ENCODE measurements at places on chromosomes 16 and 17.

- no peak for DNase-seq
These were observed 144.7 kb upstream of the TBX2 start for GRCh38 chr17:61254904-61255303.

DNA sequence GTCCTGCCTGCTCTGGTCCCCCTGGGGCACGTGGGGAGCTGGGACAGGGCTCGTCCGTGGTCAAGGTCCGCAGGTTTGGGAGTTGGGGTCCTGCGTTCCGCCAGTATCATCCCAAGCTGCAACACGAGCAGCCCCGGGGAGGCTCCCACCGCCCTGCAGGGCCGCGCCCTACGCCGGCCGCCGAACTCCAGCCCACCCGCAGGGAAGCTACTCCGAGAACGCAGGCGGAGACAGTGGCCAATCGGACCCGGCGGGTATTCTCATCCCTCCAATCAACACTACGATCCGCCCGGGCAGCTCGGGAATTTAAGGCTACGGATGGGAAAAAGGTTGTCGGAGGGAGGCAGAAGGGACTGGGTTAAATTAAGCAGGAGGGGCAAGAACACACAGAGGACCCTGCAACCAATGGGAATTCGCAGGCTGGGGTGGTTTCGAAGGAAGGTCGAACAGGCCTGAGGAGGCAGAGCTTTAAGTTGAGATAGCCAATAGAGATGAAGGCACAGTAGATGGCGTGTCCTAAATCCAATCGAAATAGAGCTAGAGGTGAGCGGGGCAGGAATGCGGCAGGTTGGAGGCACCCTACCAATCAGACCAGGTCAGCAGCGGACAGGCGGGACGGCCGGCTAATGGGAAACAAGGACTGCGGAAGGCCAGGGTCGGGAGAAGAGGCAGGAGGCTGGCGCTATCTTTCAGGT, 626 bp downstream of the SPAG7 start:
- peak; percentile 98 for DNase-seq

- no peak for DNase-seq
These were observed 14.7 kb downstream of the KCTD19 start for GRCh38 chr16:67311607-67312488.

DNA sequence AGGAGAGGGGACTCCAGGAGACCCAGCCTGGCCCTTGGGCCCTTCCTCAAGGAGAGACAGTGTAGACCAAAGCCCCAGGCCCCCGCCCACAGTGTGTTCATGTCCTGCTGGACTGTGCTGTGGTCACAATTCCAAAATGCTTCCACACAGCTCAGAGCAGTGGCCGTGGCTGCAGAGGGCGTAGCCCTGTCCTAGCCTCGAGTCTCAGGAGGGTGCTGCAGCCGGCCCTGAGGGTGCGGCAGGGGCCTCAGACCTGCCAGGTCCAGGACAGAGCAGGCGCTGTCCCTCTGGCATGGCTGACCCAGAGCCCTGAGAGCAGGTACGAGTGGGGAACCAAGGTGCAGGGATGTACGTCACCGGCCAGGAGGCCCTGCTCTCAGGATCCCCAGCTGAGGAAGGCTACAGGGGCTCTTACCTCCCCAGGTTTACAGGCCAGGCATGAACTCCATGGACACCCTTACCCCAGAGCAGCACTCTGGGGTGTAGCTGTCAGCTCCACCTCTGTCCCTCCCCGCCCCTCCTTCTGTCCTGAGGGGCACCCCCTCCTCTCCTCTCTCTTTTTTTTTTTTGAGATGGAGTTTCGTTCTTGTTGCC, 7.3 kb downstream of the DBNDD1 start:
- no peak for DNase-seq

DNA sequence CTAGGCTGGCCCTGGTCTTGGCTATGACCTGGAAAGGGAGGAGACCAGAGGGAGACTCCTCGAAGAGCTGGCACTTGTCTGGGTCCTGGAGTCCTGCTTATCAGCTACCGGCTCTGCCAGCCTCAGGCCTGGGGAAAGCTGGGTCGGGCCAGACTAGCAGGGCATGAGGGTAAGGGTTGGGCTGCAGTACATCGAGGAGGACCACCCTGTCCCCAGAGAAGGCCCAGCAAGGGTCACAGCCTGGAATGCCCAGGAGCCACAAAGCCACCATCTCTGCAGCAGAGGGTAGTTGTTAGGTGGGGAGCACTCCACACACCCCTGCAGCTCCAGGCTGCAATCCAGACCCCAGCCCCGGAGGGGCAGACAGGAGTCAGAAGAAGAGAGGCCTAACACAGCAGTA, 54.0 kb downstream of the SLC6A2 start:
- no peak for DNase-seq

DNA sequence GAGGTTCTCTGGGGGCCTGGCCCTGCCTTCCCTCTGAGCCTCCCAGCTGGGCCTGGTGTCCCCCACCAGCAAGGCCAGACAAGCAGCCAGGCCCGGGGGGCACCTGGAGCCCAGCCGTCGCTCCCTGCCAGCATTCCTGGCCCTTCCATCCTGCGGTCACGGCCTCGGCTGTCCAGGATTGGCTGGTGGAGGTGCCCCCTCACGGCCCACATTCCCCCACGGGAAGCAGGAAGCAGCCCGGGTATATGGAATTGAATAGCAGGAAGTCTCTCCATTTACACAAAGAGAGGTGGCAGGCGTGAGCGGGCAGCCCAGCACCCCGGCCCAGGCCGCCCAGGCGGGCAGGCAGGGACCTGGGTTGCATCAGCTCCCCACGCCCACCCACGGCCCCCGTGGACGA, 14.5 kb downstream of the TRAF7 start:
- no peak for DNase-seq

GRCh38 chr17:58318065-58318481, 10.5 kb downstream of the TSPOAP1 start:
- DNase-seq, result no peak

GRCh38 chr16:17465460-17465859, 5.3 kb downstream of the XYLT1 start:
- DNase-seq, result no peak

DNA sequence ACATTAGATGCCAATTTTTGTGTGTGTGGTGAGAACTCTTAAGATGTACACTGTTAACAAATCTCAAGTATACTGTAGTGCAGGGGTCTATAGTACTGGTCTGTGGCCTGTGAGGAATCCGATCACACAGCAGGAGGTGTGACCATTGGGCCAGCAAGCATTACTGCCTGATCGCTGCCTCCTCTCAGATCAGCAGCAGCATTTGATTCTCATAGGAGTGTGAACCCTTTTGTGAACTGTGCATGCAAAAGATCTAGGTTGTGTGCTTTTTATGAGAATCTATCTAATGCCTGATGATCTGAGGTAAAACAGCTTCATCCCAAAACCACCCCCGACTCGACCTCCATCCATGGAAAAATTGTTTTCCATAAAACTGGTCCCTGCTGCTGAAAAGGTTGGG, 12.6 kb downstream of the ZNF267 start:
- no peak for DNase-seq

DNA sequence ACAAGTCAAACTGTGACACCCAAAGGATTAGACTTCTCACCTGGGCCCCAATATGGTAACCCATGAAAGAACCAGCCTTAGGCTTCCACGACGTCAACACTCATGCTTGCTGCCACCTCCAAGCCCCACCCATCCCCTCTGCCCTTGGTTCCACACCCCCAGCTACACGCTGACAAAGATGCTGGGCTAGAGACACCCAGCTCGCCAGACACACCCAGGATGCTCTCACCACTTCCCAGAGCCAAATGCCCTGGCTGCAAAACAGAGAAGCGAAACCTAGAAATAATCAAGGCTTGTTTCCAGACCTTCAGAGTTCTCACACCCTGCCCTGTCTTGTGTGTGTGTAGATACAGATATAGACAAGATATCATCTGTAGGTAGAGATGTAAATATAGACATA, 26.0 kb upstream of the ADCY9 start:
- no peak for DNase-seq

DNA sequence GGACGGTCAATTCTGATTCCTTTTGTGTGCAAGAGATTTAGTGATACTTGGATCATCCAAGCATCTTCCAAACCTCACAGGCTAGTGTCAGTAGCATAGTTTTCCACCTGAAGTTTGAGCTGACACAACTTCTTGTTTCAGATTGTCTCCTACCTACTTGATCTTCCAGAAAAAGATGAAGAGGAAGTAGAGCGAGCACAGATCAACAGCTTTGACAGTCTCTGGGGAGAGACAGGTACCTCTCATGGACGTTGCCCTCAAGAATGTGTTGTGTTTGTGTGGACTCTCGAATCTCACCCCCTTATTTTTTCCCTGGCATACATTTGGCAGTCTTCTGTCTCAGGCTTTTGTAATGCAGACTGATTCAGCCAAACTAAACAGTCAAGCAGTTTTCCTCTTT, 47.4 kb downstream of the CYB561 start:
- DNase-seq, result no peak

DNA sequence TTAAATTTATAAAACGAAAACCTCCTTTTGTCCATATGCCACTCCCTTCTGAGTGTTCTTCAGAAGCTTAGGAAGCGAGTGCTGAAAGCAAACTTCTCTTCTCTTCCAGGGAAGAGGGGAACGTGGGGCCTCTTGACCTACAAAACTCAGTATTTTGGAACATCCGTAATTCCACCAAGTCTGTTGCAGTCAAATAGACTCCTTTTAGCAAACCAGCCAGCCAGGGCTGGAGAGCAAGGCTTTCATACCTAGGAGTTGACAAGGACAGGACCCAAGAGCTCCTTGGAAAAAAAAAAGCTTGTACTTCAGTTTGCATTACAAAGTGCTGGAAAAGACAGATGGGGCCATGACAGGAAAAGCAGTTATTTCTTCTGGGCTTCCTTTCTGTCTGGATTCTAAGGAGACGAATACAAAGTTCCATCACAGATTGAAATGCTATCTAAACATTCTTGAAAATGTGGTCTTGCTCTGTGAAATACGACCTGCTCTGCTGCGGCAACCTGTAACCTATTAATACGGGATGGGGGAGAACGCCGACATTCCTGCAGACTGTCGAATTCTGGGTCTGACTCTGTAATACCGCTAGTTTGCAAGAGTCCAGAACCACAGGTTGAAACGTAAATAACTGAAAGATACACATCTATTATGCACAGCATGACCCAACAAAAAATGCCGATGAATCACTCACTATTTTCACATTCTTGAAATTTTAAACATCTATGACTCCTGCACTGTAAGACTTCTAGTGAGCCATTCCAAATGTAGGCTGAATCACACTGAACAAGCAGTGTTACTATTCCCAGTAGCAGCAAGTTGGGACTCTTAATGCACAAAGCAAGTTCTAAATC, 20.6 kb downstream of the VPS53 start:
- no peak for DNase-seq

DNA sequence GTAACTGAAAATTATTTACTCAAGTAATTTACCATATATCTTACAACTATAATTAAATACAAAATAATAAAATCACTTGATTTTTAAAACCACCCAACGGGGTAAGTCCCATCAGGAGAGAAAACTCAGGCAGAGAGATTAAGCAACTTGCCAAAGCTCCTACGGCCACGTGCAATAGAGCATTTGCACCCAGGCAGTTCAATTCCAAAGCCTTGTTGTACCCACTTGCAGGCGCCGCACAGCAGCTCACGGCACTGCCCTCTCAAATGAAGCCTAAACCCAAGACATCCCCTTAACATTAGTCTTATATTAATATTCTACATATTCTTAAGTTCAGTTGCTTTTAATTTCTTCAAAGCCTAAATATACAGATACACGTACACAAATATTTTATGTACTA, 75.7 kb downstream of the SPAG9 start:
- DNase-seq, result no peak

DNA sequence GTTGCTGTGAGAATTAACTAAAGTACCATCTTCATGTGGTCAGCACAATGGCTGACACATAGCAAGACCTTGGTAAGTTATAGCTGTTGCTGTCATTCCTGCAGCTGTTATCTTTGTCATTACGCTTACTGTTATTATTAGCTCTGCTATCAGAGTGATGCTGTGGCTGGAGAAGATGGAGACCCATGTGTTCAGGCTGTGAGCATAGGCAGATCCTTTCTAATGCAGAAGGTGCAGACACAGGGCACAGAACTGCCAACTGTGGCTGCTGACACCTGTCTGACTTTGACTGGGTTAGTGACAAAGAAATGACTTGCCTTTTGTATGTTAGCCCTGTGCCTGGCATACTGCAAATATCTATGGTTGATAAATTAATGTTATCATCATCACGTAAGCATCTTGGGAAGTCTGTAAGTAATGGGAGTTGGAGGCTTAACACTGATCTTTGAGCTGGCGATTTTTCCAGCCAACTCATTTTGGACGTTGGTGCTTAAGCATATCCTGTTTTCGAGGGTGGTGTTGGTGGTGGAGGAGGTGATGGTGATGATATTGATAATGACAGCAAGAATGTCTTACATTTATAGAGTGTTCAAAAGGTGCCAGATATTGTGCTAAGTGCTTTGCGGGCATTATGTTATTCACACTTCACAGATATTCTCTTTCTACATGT, 695.3 kb downstream of the WWOX start:
- DNase-seq, result no peak

All from NCI-H526 treated with DMSO at 0.1 percent for 48 hours (cell line).